CD8-positive, alpha-beta T cell (primary cell): ENCODE measurements at places on chromosomes 1 and 21. TPM values are rescaled to one million over a fixed set of nuclear protein-coding genes. Genes with fewer than 3 reads are reported as not detected.

Gene HHAT
- total RNA-seq = 2.9 TPM

Gene GPR161
- not detected for total RNA-seq

Gene MTARC2
- total RNA-seq = not detected

Gene CR1L
- total RNA-seq = not detected

Gene SELENON
- 20.2 TPM for total RNA-seq

Gene TIAM1
- total RNA-seq = 8.5 TPM
